Progenitor cell of endocrine pancreas (in vitro differentiated cells): ENCODE measurements at places on chromosomes 12 and 14.

GRCh38 chr12:127060933-127061332 is 1206.0 kb upstream of the TMEM132C start:
- no peak for DNase-seq

DNA sequence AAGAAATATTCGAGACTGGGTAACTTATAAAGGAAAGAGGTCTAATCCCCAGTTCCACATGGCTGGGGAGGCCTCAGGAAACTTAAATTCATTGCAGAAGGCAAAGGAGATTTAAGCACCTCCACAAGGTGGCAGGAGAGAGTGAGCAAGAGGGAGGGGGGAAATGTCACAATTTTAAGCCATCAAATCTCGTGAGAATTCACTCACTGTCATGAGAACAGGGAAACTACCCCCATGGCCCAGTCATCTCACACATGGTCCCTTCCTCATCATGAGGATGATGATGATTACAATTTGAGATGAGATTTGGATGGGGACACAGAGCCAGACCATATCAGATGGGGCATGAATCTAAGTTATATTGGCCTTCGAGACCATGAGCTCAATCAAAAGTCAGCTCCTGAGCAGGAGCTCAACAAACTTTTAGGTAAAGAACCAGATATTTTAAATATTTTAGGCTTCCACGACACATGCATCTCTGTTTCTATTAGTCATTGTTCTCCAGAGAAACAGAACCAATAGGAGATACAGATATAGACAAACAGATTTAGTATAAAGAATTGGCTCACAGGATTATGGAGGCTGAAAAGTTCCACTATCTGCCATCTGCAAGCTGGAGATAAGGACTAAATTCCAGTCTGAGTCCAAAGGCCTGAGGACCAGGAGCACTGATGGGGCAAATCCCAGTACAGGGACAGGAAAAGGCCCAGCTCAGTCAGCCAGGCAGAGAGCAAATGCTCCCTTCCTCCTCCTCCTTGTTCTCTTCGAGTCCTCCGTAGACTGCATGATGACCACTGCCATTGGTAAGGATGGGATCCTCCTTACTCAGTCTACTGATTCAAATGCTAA is 24.9 kb downstream of the DGLUCY start:
- DNase-seq = no peak

DNA sequence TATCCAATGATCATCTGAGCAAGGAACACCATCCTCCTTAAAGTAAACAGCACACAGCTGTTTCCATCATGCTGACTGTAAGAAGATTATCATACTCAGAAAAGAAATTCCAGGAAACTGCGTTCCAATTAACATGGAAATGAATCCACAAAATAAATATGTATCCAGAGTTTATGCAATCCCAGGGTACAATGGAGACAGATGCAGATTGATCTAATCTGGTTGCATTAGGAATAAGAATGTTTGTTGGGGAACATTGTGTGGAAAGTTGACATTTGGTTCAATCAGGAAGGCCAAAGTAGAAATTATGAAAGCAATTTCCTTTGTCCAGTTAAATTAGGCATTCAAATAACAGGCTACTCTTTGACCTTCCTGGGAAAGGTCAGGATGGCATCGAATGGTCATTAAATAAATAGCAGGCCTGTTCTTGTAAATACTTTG is 236.9 kb upstream of the AMIGO2 start:
- no peak for DNase-seq

- no peak for DNase-seq
These were observed 59.4 kb downstream of the TUNAR start for GRCh38 chr14:95936041-95936440.

DNA sequence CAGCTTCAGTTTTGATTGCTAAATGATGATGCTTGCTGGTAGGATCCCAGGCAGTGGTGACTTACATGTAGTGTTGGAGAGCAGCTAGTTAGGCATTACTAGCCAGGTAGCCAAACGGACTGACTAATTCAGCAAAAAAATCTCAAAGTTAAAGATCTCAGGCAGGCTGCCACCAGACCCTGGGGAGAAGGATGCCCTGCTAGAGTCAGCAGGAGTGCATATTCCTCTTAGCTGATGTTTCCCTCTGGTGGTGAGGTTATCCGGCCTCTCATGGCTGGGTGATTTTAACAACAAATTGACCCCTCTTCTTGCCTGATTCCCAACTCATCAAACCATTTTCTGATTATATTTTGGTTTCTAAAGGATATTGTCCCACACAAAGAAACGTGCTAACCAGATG is 2.8 kb downstream of the EFS start:
- DNase-seq = no peak

DNA sequence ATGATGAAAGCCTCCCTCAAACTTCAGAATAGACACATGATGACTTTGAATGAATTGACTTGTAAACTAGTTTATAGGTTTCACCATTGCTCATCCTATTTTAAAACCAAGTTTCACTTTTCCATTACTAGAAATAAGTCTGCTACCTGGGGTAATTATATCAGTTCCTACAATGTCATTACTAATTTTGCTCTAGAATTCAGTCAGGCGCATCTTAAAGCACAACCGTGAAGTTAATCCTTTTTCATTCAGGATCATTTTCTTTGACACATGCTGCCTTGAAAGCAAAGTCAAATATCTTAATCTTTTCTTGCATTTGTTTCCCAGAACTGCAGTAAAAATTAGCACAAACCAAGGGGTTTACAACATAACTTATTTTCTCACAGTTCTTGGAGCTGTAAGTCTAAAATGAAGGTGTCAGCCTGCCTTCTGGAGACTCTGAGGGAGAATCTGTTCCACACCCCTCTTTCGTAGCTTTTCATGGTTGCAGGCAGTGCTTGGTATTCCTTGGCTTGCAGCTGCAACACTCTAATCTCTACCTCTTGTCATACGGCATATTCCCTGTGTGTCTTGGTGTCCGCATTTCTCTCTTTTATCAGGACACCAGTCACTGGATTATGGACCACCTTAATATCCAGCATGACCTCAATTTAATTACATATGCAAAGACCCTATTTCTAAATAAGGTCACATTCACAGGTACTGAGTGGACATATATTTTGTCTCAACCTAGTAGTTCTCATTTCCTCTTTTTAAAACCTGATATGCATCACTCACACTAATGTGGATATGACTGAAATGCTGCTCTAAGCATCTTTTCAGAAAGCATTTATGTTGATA is 114.3 kb upstream of the PDZRN4 start:
- no peak for DNase-seq

GRCh38 chr12:96170328-96170727 is 23.8 kb upstream of the ELK3 start:
- DNase-seq = no peak

DNA sequence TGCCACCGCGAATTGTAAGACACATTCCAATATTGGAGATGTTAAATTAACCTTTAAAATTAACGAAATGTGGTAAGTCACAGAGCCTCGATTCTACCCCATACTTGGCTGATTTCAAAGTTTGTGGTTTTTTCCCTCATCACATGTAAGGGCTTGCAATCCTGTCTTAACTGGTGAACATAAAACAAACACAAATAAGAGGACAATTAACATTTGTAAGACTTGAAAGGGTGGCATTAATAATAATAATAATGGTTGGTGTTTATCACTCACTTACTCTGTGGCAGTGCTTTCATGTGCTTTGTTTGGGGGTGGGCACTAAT is 26.6 kb downstream of the PPFIBP1 start:
- DNase-seq = no peak

- DNase-seq = no peak
These were observed 20.9 kb downstream of the ZC2HC1C start for GRCh38 chr14:75090353-75090752.

DNA sequence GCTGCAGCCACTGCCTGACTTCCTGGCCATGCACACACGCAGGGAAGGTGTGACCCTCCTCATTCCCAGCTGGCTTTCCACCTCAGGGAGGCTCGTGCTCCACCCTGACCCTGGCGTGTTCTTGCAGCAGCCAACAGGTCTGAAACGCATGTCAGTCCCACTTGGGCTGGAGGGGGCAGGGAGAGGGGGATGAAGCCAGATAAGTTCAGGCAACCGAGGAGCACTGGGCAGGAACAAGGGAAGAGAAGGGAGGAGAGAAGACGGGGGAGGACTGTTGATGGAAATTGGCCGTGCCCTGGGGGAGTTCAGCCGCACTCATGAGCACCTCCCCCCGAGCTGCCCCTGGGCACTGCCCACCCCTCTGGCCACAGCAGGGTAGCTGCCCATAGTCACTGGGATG is 182.4 kb upstream of the PRMT8 start:
- DNase-seq = no peak

GRCh38 chr14:37329189-37330001 is 131.7 kb downstream of the MIPOL1 start:
- no peak for DNase-seq

- no peak for DNase-seq
These were observed at the start of gene P2RX2 for GRCh38 chr12:132618683-132619043. Gene P2RX2, plus strand, starts transcription at chr12:132618776. Its CDS starts 41 bp downstream, at chr12:132618817.

DNA sequence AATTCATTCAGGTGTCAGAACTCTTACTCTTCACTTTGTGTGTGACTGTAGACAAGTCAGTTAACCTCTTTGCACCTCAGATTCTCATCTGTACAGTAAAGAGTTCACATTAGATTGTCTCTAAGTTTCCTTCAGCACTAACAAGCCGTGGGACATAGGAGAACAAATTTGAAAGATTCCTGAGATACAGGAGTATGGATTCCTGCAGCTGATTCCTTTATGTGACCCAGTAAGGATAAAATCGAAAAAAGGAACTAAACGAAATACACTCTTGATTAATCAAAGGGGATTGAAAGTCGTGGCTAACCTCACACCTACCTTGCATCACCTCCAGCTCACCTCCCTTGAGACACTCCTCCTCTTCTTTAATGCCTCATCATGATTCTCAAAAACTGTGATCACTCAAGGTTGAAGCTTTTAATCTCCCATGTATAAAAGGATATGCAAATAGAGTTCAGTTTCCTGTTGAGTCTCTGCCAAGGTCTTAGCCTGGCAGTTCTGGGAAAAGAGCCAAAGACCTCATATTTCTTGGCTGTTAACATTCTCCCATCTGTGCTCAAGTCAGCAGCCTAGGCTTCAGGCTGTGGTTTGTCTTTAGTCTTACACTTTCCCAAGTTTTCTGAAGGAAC is 156.6 kb downstream of the DAD1 start:
- DNase-seq = no peak

DNA sequence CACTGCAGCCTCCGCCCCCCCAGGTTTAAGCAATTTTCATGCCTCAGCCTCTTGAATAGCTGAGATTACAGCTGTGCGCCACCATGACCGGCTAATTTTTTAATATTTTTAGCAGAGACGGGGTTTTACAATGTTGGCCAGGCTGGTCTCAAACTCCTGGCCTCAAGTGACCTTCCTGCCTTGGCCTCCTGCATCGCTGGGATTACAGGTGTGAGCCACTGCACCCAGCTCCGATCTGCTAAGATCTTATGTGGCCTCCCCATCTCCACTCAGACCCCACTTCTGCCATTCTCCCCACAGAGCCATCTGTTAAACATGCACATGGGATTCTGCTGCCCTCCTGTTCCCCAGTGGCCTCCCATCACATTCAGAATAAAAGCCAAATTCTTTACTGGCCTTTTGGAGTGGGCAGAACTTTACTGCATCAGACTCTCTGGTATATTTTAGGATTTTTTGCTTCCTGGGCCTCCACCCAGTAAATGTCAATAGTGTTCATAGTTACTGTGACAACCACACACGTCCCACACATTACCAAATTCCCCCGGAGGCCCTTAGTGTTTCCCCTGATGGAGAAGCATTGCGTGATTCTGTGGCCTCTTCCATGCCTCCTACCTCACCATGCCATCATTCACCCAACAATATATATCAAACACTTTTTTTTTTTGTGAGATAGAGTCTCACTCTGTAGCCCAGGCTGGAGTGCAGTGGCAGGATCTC is 96.3 kb downstream of the PTPN11 start:
- no peak for DNase-seq

- DNase-seq = no peak
These were observed 212.1 kb upstream of the CAND1 start for GRCh38 chr12:67057072-67057471.

- DNase-seq = no peak
These were observed 12.9 kb downstream of the FAM222A start for GRCh38 chr12:109726511-109727038.

- DNase-seq = no peak
These were observed 32.4 kb downstream of the PRPF40B start for GRCh38 chr12:49655595-49656236.

DNA sequence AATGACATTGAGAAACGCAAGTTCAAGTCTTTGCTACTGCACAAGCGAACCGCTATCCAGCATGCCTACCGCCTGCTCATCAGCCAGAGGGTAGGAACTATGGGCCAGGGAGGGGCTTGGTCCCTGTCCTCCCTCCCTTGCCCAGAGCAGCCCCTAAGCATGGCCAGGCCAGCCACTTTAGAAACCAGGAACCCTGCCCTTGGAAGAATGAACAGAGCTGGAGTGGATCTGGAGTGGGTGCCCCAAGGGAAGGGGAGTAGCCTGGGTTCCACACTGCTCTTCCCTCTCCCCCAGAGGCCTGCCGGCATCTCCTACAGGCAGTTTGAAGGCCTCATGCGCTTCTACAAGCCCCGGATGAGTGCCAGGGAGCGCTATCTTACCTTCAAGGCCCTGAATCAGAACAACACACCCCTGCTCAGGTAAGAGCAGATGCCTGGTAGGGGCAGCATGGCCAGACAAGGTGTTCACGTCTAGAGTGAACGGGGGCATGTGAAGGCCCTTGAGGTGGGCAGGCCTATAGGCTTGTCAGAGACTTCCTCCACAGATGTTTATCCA is 55.8 kb downstream of the TPCN1 start:
- no peak for DNase-seq

DNA sequence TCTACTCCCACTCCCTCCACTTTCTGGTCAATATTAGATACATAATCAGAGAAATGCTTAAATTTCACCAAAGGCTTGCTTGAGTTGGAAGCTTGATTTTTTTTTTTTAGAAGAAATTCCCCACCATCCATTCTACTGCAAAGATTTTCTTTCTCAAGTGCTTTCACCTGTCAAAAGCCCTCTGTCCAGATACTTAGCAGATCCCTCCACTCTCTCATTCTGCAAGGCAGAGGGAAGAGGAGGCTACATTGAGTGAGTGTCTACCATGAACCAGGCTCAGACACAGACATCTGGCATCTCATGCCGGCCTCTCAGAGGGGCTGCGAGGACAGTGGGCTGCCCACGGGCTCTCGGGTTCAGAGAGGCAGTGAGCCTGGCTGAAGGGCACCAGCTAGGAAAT is 127.6 kb upstream of the GSC start:
- no peak for DNase-seq

DNA sequence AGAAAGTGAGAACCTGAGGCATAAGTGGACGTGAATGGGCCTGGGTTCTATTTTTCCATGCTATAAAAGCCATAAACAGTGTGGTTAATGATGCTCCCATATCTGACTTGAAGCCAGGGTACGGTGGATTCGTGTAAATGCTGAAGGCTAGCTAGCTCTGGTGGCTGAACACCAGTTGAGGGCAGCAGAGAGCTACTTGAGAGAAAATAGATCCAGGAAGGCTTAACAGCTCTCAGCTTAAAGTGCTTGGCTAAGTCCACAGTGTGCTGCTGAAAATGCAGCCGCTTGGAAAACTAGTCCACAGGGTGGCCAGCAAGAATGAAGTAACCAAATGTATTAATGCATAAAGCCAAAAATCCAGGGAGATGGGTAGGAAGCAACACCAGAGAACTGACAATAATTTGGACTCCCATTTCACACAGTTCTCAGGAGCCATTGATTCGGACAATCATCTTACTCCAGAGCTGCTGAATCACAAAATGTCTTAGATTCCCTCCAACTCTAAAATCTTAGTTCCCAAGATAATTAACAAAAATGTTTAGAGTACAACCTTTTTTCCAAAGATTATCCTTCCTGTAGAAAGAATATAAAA is 15.0 kb upstream of the FOXG1 start:
- DNase-seq = peak; percentile 32

GRCh38 chr12:96648923-96649322 is 159.5 kb downstream of the CFAP54 start:
- no peak for DNase-seq

- DNase-seq = no peak
These were observed 44.6 kb downstream of the RASSF8 start for GRCh38 chr12:26003065-26003464.
